NCI-H446 (cell line): ENCODE measurements at places on chromosomes 11 and 22.

GRCh38 chr11:3134651-3135480, 30.2 kb downstream of the OSBPL5 start:
- DNase-seq, result no peak

GRCh38 chr11:2402106-2402505, 1.6 kb downstream of the TSSC4 start:
- DNase-seq, result no peak

DNA sequence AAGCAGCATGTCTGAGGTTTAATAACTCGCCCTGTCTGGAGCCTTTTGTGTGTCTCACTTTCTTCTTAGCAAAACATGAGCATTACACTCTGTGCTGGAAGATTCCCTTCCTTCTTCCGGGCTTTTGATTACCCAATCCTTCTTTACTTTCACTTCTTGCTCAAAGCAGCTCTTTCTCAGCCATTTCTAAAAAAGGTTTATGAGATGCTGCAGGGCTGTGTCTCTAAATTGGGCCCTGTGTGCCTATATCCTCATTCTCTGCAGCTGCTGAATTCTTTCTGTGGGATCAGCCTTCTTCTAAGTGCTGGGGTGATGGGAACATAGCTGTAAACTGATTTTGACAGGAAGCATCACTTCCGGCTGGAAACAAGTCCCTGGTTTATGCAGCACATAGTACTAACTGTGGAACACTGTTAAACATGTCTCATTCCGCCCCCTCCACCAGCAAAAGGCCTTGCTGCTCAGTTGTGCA, 71.8 kb downstream of the PIWIL4 start:
- no peak for DNase-seq

- no peak for DNase-seq
Observed at GRCh38 chr11:134861490-134862104, 449.6 kb upstream of the B3GAT1 start.

GRCh38 chr11:32034149-32034548, 56.7 kb upstream of the RCN1 start:
- DNase-seq, result no peak

GRCh38 chr22:20639343-20639742, 131.9 kb downstream of the MED15 start:
- DNase-seq, result no peak

DNA sequence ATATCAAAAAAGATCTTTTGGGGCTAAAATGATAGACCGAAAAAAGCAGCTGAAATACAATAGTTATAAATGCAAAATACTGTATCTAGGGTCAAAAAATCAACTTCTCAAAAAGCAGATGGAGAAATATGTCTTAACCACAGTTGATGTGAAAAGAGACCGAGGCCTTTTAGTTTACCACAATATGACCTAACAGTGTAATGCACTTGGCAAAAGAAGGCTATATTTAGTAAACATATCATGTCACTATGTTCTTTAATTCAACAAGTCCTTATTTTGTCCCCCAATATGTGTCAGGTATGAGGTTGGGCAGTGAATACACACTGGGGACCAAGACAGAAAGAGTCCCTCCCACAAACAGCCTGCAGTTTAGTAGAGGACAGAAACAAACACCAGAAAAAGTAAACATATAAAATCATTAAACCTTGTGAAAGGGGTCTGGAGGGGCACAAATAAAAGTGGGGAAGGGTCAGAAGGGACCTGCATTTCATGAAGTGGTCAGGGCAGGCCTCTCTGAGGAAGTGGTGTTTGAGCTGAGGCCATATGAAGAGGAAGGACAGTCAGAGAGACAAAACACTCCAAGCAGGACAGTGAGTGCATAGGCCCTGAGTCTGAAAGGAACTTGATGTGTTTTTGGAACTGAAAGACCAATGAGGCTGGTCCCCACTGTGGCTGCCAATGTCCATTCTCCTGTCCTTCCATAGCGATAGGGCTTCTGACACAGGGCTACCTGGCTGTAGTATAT, 53.4 kb downstream of the LIF start:
- DNase-seq, result no peak

DNA sequence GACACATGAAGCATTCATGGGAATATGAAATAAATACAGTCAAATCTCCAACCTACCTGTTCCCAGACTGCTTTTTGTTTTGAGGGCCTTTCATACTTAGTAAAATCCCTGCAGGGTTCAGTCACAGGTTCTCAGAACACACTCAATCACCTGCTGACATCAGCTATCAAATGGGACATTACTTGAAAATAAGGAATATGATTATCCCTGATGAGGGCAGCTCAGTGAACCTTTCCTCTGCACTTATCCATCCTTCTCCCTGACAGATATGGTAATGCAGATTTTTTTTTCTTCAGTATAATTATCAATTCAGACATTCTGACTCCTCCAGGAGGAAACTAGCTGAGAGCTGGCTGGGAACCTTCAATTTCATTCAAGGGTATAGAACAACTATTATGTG, 1127.4 kb upstream of the CCDC90B start:
- DNase-seq, result no peak
